Activated T-helper 1 cell treated with Interleukin-2 at 50 U/mL for 16 hours (primary cell): ENCODE measurements at places on chromosomes 2 and 18.

- no peak for DNase-seq
Measured at GRCh38 chr18:12256951-12257350, 2.8 kb downstream of the CIDEA start.

GRCh38 chr2:58720770-58721697, 479.9 kb upstream of the FANCL start:
- DNase-seq, result no peak

- DNase-seq, result no peak
Measured at GRCh38 chr18:25425024-25425423, 73.1 kb upstream of the ZNF521 start.

DNA sequence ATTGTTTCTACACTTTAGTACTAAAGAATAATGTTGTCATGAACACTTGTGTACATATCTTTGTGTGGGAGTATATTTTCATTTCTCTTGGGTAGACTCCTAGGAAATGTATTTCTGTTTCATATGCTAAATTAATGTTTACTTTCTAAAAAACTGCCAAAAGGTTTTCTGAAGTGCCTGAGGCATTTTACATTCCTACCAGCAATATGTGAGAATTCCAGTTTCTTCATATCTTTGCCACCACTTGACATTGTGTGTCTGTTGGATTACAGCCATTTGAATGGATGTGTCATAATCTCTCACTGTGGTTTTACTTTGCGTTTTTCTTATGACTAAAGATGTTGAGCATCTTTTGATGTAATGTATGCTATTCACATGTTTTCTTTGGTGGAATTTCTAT, 428.2 kb upstream of the KCNH7 start:
- no peak for DNase-seq

DNA sequence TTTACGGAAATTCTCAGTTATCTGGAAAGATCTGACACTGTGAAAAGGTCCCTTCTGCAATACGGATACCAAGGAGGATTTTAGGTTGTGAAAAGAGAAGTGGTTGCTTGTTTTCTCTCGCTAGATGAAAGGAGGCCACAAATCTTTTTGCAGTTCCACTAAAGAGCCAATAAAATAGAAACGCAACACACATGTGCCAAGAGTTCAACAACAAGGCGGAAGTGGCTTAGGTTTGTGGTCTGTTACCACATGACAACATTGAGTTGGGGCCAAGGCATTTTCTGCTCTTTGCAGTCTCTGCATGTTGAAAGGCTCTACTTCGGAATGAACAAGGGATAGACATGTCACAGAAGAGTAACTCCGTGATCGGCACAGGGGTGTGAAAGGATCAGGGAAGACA, 115.7 kb upstream of the OSR1 start:
- DNase-seq, result peak; percentile 5

DNA sequence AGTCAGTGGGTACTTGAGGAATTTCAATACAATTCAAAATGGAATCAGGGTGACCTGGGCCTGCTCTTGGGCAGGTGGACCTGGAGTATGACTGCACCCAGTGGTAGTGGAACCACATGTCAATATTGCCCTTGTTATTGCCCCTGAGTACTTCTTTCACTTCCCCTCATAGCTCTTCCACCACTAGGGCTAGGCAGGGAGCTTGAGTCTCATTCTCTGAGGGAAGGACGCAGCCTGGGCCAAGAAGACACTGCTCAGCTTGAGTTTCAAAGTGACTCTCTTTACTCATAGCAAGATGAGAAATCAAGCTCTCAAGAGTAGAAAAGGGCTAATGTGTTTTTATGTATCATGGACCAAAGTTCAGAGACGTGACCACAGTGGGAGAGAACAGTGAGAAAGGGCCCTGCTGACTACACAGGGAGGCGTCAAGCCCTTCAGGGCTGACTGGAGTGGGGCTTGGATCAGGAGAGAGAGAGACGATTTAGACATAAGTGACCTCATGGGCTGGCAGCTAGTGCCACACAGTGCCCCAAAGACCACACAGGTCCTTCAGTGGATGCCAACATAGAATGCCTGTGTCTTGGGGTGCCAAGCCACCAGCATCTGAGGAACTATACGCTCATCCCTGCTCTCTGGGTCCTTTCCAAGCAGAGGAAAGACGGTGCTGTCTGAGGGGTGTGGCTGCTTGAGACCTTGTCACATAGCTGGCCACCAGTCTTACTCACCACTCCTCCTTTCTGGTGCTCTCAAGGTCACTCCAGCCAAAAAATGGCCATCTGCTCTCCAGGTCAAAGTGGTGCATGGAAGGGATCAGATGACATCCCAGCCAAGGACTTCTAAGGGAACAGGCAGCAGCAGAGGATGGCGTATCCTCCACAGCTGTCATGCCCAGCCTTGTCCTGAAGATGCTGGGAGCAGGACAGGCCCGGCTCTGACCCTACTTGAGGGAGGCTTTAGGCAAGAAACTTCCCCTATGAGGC, 13.0 kb downstream of the PTMA start:
- no peak for DNase-seq

GRCh38 chr2:61536180-61536571, 2.0 kb downstream of the XPO1 start:
- no peak for DNase-seq

- DNase-seq, result no peak
Measured at GRCh38 chr2:180169474-180169873, 162.4 kb upstream of the CWC22 start.

DNA sequence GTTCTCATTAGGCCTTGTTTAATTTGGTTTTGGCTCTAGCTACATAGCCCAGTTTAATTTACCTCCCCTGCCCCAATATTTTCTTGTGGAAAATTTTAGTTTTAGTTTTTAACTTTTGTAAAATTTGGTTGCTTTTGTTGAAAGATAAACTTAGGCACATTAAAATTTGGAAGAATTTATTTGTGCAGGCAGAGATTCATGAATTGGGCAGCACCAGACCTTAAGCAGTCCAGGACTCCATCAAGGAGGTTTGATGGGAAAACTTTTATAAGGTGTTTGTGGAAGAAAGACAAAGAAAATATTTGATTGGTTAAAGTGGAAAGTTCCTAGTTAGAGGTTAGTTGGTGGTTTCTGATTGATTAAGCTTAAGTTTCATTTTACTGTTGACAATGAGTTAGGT, 16.4 kb upstream of the PNPT1 start:
- no peak for DNase-seq

GRCh38 chr2:216260629-216261028, 111.7 kb downstream of the MARCHF4 start:
- no peak for DNase-seq

DNA sequence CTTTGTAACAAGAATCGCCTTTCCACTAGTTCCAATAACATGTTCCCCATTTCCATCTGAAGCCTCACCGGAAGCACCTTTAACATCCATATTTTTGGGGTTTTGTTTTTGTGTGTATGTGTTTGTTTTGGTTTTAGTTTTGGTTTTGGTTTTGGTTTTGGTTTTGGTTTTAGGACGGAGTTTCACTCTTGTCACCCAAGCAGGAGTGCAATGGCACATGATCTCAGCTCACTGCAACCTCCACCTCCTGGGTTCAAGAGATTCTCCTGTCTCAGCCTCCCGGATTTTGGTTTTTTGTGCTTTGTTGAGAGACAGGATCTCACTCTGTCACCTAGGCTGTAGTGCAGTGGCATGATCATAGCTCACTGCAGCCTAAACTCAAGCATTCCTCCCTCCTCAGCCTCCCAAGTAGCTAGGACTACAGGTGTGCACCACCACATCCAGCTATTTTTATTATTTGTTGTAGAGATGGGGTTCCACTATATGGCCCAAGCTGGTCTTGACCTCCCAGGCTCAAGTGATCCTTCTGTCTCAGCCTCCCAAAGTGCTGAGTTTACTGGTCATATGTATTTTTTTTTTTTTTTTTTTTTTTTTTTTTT, 36.3 kb downstream of the TGOLN2 start:
- DNase-seq, result no peak

GRCh38 chr2:59196491-59196890, 955.4 kb upstream of the FANCL start:
- DNase-seq, result no peak

DNA sequence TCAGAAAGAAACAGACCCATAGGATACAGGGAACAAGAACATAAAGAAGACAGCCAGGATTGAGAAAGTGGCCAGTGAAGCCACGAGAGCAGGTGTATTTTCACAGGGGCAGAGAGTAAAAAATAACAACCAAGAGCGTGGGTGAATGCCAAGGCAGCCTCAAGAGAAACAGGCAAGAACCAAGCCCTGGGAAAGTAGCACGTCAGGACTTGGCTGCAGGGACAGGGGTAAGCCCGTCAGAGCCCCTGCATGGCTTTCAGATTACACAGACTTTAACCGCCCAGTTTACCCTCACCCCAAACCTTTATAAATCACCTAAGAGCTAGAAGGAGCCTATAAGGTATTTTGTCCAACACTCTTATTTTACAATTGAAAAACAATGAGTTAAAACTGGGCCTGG, 43.7 kb downstream of the ARL4C start:
- DNase-seq, result no peak

DNA sequence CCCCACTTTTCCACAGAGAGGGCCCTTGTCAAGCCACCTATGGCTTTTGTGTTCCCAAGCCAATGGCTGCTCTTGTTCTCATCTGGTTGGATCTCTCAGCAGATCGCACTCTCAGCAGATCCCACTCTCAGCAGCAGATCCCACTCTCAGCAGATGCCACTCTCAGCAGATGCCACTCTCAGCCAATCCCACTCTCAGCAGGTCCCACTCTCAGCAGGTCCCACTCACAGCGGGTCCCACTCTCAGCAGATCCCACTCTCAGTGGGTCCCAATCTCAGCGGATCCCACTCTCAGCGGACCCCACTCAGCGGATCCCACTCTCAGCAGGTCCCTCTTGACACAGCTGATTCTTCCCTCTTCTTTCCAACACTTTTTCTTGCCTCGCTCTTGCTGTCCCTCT, 59.3 kb upstream of the MGAT4A start:
- DNase-seq, result no peak

DNA sequence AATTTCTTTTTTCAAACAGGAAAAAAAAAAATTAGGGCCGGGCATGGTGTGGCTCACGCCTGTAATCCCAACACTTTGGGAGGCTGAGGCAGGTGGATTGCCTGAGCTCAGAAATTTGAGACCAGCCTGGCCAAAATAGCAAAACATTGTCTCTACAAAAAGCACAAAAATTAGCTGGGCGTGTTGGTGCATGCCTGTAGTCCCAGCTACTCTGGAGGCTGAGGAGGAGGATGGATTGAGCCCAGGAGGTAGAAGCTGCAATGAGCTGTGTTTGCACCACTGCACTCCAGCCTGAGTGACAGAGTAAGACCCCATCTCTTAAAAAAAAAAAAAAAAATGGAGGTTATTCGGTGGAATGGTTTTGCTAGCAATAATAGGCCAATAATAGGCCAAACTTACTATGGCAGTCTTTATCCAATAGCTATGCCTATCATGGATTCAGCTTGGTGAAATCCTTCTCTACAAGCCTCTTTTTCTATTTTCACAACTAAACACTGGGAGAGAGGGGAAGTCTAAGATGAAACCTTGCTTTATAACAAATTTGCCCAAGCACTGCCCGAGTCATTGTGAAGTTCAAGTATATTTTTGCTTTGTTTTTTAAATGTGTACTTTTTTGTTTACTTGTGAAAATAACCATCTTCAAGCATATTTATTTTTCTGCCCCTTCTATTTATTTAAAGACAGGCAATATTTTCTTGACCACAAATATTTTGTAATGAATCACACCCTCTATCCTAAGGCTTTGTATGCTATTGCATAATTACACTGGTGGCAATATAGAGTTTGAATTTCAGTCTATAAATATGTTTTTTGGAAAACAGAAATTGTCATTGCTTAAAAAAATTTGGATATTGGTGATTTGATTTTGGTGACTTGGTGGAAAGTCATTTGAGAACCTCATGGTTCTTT, 20.0 kb upstream of the KYNU start:
- DNase-seq, result no peak

- DNase-seq, result no peak
Measured at GRCh38 chr2:73998451-73998850, 13.7 kb downstream of the TET3 start.

GRCh38 chr18:8706791-8707555, 1.6 kb downstream of the MTCL1 start:
- DNase-seq, result no peak

- DNase-seq, result no peak
Measured at GRCh38 chr2:112731479-112731878, 10.7 kb downstream of the NT5DC4 start.

DNA sequence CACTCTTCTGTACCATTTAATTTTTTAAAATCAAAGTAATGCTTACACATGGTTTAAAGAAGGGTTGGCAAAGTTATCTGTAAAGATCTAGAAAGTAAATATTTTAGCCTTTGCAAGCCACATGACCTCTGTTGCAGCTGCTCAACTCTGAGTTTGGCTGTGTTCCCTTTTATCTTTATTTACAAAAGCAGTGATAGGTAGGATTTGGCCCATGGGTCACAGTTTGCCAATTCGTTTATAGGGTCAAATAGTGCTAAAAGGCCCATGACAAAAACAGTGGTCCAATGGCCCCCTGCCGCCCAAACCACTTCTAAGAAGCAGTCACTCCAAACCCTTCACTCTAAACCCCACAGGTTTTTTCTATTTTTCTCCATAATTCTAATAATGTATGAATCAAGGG, 124.8 kb downstream of the PARD3B start:
- DNase-seq, result no peak

DNA sequence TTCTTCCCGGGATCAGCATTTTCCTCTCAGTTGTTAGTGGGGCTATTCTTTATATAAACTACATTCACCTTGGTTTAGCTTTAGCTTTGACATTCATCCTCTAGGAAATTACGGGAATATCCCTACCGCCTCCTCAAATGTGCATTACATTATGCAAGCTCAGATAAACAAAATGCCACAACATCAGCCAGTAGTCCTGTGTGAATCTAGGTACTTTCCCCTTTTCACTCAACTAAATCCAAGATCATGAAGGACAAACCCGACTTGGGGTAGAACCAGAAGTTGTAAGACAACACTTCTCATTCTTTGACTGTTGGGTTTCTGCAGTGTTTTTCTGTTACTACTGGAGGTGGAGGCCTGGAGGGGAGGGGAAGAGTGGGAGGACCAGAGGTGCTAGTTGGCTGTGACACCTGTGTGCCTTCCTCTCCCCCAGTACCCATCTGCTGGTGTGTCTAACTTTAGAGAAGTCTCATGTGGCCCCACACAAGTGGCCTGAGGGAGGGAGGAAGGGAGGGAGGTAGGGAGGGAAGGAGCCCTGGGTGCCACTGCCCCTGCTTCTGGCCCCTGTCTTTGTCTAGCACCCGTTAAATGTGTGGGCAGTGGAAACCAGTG, 84.8 kb upstream of the BCL2L11 start:
- DNase-seq, result no peak

GRCh38 chr2:85770369-85770768, 16.6 kb downstream of the ATOH8 start:
- DNase-seq, result no peak

GRCh38 chr2:25664183-25664964, 9.0 kb downstream of the DTNB start:
- no peak for DNase-seq
